ENCODE measurements at places on chromosomes 2 and 18.

DNA sequence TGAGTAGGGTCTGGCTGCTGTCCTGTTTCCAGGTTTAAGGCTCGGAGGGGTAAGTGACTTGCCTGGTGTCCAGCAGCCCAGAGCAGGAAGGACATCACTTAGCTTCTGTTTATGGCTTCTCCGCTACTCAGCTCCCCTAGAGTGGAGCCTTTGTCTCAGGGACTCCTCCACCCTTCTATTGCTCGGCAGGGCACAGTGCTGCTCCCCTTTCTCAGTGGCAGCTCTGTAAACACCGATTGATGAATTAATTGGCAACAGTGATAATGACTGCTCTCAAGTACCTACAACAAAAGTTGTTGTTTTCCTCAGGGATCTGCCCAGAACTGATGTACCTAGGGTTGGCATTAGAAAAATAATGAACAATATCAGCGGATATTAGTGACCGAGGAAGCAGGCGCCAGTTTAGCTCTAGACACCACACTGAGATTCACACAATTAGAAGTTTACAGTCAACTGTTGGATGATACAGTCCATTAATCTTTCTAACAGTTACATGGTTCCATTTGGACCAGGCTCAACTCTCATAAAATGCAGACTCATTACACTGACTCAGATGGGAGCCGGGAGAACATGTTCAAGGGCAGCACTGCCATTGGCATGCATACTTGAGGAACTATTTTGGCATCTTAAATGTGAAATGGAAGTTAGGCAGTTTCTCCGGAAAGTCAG lies 265.7 kb downstream of the MTX2 start:
- no peak for DNase-seq

DNA sequence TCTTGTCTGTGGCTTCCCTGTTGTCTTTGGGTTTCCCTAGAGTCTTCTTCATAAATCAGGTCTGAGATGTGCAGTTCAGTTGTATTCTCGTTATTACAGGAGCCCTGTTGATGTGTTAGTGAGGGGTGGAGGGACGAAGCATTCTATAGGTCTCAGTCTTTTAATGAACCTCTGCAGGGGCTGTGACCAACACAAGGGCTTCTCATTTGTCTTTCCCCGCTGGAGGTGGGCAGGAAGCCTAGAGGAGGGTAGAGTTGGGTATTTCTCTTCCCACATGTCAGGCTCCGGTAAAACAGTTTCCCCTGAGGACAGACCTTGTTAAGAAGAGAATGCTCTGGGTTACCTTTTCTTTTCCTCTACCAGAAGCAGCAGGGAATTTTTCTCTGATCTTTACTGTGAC lies 31.2 kb downstream of the PROC start:
- DNase-seq, result no peak

GRCh38 chr18:57785751-57786437 lies 17.2 kb downstream of the ATP8B1 start:
- no peak for DNase-seq

DNA sequence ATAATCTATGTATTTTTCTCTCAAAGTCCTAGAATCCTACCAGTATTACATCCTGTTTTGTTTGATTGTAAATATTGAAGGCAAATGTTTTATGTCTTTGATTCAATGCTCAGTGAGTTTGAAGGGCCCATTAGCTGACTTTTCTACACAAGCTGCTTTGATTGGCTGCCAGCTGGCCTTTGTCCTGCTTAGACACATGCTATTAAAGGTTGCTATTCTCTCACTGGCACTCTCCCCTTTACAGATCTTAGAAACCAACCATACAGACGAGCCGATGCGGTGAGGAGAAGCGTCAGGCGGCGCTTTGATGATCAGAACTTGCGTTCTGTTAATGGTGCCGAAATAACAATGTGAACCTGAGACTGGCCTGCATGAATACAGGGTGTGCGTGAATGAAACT lies 69.7 kb downstream of the PRPF40A start:
- DNase-seq, result peak; percentile 78

DNA sequence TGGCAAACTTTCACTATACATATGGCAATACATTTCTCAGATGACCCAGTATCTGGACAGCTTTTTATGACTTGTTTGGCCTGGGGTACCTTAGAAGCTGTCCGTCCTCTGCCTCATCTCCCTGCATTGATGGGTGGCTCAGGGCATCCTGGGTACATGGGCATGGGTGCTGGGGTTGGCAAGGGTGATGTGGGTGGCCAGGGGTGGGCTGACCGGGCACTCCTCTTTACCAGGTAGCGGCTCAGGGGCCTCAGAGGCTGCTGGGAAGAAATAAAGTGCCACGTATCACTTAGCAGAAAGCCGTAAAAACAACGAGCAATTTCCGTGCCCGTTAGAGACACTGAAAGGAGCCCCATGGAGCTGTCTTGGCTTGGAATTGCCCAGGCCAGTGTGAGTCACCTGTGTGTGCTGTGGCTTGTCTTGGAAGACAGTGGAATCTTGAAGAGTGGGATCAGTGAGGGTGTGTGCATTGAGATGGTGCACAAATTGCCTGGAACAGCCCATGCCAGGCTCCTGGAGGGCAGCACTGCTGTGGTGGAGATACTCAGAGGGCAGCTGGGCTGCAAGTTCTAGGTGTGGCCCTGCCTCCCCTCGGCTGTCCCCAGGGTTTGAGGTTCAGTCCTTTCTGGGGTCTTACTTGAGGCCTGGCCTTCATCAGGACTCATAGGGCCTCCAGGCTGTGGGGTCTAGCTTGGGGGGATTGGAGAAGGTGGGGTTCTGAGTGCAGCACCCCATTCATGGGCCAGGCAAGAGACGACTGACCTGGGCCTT lies 88.8 kb downstream of the FHOD3 start:
- no peak for DNase-seq

- peak; percentile 71 for DNase-seq
Observed at GRCh38 chr2:116510117-116510671, 1304.3 kb upstream of the DDX18 start.

DNA sequence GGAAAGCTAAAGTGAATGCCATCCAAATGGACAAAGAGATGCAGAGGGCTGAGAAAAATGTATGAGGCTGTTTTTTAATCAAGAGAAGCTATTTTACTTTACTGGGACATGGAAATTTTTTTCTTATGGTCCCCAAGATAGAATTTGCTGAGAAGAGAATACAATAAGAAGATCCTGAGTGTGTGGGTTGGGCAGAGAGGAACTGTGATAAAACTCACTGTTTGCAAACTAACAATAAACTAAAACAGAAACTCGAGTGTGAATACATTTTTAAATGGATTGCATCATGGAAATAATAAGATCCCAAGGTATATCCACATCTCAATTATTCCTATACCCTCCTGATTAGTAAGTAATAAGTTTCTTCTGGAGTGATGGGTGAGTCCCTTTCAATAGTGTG lies 4.4 kb downstream of the NEB start:
- no peak for DNase-seq

DNA sequence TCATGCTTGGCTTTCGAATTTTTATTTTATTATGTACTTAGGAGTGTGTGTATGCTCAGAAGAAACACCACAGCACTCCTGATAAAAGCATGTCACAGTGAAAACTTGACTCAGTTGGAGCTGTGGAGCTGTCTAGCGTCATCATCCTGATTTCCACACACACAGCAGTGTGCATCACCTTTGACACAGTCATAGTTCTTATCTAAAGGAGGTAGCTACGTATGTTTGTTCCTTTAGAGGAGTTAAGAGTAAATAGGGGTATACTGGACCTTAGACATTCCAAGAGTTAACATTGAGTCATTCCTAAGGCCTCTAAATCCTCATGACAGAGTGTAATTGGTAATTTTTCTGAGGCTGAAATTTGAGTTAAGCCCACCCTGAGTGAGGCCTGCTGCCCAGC lies 96.9 kb downstream of the PHLPP1 start:
- no peak for DNase-seq

DNA sequence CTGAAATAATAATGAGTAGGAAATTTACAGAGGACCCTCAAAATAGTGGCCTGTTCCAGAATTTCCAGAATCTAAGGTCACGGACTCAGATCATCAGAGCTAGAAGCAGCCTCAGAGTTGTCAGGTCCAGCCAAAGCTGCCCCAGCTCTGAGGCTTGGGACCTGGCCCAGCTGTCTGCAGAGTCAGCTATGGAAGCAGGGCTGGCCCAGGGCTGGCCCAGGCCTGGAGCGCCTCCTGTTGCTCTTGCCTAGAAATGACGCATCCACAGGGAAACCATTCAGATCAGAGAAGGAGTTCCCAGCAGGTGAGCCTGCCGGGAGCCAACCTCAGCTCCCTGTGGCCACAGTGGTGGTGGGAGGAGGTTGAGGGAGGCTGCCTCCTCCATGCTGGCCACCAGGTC lies 106.7 kb upstream of the ARL4C start:
- no peak for DNase-seq

DNA sequence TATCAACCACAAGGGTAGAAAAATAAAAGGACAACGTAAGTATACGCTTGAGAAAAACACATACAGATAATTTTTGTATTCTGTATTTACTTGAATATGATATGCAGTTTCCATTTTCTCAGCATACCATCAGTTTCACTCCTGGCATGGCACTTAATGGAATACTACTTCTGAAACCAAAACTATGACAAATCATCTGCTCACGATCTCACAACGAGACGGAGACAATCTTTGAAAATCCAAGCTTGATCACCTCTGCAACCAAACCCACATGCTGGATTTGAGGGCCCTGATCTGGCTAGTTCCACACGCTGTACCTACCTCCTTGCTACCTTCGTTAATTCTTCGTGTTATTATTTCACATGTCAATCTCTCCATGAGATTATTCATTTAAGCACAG lies 387.6 kb downstream of the NBAS start:
- DNase-seq, result no peak

DNA sequence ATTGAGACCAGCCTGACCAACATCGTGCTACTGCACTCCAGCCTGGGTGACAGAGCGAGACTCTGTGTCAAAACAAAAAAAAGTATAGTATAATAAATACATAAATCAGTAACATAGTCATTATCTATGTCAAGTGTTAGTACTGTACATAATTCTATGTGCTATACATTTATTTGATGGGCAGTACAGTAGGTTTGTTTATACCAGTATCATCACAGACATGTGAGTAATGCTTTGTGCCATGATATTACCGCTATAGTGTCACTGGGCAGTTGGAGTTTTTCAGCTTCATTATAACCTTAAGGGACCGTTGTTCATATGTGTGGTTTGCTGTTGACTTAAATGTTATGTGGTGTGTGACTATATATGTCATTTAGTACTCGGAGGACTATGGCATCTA lies 24.9 kb downstream of the MTA3 start:
- DNase-seq, result no peak

DNA sequence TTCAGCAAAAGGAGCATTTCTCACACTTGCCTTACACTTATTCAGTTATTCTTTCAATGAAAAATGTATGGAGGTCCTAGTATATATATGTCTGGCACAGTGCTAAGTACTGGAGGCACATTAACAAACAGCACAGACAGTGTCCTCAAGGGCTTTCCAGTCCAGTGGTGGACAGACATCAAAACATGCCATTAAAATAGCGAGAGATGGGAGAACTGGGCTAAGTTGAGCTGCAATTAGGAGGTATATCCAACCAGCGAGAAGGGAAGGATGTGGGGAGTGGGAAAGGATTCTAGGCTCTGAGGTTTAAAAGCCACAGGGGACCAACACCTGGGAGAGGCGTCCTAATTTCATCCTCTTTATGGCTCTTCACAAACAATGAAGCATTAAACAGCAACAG lies 127.5 kb upstream of the TTC39C start:
- DNase-seq, result no peak

- no peak for DNase-seq
Observed at GRCh38 chr2:100721693-100722092, 98.2 kb upstream of the NPAS2 start.

GRCh38 chr2:54740333-54740732 lies 16.9 kb downstream of the EML6 start:
- DNase-seq, result no peak

DNA sequence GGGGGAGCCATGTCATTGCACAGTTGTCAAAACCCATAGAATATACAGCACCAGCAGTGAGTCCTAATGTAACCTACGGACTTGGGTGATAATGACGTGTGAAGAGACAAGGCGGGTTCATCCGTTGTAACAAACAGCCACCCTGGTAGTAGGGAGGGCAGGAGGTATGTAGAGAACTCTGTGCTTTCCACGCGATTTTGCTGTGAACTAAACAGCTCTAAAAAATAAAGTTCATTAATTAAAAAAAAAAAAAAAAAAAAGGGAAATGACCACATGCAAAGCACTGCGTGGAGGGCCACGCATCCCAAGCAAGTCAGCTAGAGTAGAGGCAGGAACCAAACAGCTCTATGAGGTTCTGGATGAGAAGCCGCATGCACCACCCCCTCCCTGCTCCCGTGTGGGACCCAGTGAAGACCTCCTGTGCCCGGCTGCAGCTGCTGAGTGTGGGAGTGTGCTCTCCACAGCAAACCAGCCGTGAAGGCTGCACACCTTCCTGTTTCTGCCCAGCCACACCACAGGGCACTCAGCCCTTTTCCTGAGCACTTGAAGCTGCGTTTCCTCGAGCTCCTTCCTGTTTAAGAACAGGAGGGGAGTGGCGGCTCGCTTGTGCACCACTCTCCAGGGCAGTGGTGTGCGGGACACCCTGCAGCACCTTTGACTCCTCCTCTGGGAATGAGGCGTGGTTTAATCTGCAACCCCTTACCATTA lies 65.6 kb downstream of the ODC1 start:
- DNase-seq, result peak; percentile 19

DNA sequence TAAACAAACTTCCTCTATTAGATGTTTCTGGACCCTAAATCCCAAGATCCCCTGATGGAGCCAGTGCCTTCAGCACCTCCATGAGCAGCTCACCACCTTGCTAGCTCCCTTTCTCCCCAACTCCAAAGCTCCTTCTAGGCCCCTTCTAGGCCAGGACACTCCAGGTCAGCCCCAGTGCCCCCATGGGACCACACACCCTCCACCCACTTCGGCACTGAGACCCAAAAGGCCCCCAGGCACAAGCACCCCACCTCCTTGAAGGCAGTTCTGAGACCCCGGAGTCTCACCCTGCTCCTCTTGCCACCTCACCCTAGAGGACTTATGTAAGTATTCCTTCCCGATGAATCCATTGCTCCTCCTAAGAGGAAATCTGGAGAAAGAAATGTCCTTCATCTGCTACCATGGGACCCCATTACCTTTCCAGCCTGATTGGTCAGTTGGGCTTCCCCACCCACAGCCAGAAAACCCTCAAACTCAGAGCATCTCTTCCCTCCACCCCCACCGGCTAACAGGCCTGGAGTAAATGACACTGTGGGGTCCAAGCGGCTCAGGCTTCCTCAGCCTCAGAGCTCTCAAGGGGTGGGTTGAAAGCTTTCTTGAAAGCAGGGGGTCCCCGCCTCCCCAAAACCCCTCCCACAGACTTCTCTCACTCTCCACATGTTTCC lies 9.8 kb upstream of the ARMC9 start:
- DNase-seq, result no peak

- DNase-seq, result no peak
Observed at GRCh38 chr2:188819011-188819410, 155.2 kb upstream of the COL3A1 start.

- no peak for DNase-seq
Observed at GRCh38 chr2:71932037-71932779, 215.5 kb downstream of the CYP26B1 start.

- DNase-seq, result no peak
Observed at GRCh38 chr18:10072671-10073175, 158.9 kb downstream of the VAPA start.

DNA sequence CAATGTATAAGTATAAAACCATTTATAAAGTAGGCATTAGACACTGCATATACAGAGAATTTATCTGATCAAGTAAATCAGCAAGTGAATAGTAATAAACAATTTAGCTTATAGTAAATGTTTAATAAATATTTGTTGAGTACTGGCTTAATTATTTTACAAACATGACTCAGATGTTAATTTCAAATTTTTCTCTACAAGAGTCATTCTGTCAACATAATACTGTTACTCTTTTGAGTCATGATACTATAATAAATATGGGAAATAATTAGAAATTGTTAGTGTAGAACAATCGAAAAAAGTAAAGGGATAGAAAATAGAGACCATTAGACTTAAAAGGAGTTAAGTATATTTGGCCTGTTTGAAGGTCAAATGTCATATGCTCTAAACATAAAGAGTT lies 133.6 kb upstream of the MC4R start:
- DNase-seq, result no peak

Data from pons (tissue), 1 donor.